ENCODE measurements at places on chromosomes 16 and 17.

- no peak for DNase-seq
Observed at GRCh38 chr17:77838748-77839697, 119.5 kb upstream of the TNRC6C start.

DNA sequence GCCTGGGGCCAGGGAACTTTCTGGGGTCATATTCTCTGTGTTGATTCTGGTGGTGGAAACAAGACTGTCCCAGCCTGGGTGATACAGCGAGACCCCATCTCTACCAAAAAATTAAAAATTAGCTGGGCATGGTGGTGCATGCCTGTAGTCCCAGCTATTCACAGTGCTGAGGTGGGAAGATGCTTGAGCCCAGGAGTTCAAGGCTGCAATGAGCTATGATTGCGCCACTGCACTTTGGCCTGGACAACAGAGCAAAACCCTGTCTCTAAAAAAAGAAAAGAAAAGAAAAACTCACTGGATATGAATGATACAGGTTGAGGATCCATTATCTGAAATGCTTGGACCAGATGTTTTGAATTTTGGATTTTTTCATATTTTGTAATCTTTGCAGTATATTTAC, 13.6 kb downstream of the SCGB1C2 start:
- no peak for DNase-seq

DNA sequence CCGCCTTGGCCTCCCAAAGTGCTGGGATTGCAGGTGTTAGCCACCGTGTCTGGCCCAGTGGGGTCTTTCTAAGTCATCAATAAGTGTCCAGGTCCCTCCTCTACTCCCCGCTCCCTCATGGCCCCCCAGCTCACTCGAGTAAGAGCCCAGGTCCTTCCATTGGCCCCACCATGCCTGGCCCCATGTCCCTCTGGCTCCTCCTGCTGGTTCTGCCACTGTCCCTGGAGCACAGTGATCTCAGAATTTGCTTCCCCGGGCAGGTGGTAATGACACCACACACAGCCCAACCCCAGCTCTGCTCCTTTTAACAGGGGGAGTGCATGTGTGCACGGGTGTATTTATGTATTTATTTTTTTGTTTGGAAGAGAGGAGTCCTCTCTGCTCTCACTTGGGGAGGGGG, 19.6 kb downstream of the MGAT5B start:
- DNase-seq, result no peak

DNA sequence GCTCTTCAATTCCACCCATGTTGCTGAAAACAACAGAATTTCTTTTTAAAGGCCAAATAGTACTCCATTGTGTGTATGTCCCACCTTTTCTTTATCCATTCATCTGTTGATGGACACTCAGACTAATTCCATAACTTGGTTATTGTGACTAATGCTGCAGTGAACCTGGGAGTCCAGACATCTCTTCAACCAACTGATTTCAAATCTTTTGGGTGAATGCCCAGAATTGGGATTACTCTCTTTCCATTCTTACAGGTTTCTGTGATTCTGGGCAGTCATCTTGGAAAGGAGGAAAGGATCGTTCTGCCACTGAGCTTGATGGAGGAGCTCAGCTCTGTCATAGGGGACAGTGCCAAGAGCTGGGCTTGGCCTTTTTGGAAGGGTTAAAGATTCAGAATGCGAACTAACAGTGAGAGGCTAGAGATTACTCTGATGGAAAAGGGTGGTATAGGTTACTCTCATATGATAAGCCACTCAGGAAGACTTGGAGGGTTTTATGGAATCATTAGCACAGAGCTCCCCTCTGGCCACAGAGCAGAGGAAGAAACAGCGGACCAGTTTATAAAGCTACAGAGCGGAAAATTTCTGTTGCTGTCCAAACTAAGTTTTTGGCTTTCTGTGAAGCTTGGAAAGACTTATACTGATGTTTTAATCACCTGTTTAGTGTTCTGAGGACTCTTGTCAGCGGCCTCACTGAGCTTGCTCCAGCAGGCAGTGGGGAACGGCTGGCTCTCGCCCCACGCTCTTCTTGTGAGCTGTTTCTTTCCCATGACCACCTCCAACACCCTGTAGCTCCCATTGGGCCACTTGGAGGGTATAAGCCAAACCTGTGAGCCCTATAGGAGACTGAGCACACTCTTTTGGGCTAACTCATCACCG, 48.3 kb downstream of the HIC1 start:
- no peak for DNase-seq

DNA sequence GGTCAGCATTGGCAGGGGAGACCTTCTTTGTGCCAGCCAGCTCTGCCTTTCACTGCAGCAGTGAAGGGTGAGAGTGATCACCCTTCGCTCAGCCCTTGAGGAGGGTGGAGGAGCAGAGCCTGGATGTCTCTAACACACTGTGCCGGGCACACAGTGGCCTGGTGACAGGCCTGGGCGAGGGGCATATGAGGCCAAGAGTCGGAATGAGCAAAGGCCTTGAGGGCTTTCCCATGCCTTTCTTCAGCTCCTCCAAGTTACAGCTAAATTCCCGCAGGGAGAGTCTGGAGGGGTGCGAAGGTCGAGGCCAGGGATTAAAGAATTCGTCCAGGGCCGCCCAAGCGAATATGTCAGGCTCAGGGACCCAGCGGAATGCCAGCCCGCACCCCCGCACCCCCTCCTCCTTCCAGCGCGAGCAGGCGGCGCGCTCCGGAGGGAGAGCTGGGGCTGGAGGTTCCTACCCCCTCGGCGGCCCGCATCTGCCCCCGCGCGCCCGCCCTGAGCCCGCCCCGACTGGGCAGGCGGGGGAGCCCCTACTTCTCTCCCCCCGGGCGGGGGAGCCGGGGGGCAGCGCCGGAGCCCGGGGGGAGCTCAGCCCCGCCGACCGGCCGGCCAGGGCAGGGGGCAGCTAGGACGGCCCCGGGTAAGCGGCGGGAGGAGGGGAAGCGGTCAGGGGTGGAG, at the start of gene RASL10B:
Gene RASL10B (plus strand): TSS at position 401 of the 678 bp plus-strand sequence. CDS start 3,546 bp downstream, outside the sequence.
- no peak for DNase-seq

DNA sequence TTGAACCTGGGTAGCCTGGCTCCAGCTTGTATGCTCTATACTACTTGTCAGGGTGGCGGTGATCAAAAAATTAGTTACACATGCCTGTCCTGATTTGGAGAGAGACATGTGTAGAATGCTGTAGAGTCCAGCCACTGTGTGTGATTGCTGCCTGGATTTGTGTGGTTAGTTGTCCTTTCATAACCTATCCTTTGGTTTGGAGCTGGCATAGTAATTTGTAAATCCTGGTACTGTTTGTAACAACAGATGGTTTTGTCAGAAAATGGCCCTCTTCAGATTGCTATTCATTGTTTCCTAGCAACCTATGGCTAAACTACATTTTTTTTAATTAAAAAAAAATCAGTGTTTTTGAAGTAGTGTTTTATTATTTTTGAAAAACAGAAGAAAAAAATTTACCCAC, 30.5 kb downstream of the ETV4 start:
- no peak for DNase-seq
